ENCODE measurements at places on chromosomes 7 and 10.

DNA sequence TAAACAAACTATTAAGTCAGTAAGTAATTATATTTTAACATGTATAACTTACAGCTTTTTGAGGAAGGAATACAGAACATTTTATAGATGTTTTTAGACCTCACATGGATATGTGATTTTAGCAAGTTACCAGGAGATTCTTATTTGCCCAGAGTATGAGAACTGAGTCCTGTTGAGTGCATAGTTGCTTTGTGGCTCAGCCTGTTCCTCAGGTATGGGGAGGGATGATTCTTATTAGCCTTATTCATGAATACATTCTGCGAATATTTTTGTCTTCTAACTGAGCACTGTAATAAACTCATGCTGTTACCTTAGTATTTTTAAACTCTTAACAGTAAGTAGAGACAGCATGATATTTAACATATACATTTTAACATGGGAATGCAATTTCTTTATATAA lies 17.9 kb downstream of the BTAF1 start:
- DNase-seq: no peak

- DNase-seq: no peak
Observed at GRCh38 chr7:19522486-19522885, 186.4 kb downstream of the POLR1F start.

- no peak for DNase-seq
Observed at GRCh38 chr7:74480861-74481417, 27.2 kb downstream of the GTF2IRD1 start.

GRCh38 chr10:28328346-28328745 lies 25.5 kb upstream of the MPP7 start:
- no peak for DNase-seq

DNA sequence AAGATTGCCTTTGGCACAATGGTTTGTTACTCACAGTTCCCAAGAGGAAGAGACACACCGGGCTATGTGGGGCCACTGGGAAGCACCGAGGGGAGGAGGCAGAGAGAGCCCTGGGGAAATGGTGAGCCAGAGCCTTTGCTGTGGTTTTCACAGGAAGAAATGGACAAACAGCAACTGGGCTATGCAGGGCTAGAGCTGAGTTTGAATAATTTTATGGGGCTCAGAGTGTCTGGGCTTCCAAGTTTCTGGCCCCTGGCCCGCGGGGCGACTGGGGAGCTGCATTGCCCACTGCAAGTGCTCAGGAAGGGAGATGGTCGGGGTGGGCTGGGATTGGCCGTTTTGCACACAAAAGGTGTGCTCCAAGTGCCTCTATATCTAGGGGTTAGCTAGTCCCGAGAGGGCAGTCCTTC lies 92.6 kb downstream of the CHST15 start:
- no peak for DNase-seq
